Activated T-cell treated with anti-CD3 and anti-CD28 coated beads, Interleukin-2, amount 50 U/mL, for 48 hours (primary cell): ENCODE measurements at places on chromosomes 16 and 17.

- no peak for DNase-seq
Observed at GRCh38 chr16:84239141-84239769, 557 bp downstream of the KCNG4 start.

- DNase-seq: no peak
Observed at GRCh38 chr16:77085981-77086380, 105.0 kb upstream of the MON1B start.

DNA sequence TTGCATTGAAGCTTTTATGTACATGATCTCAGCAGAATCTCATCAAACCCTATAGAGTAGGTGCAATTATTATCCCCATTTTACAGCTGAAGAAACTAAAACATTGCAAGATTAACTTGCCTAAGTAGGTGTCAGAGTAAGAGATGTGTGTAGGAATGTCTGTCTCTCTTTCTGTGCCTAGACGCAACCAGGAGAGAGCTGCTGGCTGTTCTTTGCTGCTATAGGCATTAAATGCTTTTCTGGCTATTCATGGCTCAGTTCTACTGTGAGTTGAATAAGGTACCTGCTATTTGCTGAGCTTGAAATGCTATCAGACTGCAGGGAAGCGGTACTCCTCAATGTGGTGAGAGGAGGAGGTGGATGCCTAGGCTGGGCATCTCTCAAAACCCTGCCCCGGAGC, 17.0 kb downstream of the IRX5 start:
- DNase-seq: no peak

DNA sequence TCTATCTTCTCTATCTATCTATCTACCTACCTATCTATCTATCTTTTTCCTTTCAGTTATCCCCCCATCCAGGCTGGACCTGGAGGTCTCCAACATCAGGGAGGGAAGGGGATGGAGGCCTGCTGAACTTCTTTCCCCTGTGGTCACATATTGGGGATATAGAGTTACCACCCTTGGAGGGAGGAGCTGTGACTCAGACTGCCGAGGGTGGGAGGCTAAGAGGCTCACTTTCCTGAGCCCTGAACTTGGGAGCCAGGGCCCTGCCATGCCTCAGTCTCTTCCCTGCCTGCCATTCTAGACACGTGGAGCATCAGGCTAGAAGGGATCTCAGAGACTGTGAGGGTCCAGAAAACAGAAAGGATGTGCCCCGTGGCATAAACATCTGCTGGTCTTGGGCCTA, 8.4 kb downstream of the LRRC3C start:
- no peak for DNase-seq

DNA sequence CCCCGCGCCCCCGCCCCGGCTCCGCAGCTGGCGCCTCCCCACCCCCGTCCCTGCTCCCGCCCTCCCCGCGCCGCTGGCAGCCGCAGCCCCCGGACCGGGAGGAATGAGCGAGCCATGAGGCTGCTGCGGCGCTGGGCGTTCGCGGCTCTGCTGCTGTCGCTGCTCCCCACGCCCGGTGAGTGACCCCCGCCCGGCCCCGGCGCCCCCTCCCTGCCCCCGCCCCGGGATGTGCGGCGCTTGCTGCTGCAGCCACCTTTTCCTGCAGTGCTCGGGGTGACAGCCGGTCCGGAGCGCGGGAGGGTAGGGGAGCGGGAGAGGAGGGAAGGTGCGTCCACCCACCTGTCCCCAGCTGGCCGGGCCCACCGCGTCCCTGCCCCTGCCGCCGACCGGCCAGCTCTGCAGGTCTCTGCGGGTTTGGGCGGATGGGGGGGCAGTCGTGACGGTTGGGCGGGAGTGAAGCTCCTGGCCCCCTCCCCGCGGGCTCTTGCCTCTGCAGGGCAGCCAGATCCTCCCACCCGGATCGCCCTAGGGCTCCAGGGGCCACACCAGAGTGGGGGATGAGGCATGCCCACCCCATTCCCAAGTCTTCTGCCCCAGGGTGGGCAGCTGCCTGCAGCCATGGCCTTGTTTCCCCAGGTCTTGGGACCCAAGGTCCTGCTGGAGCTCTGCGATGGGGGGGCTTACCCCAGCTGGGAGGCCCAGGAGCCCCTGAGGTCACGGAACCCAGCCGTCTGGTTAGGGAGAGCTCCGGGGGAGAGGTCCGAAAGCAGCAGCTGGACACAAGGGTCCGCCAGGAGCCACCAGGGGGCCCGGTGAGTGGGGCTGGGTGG, 513 bp downstream of the ADAM11 start:
- DNase-seq: peak; percentile 29

DNA sequence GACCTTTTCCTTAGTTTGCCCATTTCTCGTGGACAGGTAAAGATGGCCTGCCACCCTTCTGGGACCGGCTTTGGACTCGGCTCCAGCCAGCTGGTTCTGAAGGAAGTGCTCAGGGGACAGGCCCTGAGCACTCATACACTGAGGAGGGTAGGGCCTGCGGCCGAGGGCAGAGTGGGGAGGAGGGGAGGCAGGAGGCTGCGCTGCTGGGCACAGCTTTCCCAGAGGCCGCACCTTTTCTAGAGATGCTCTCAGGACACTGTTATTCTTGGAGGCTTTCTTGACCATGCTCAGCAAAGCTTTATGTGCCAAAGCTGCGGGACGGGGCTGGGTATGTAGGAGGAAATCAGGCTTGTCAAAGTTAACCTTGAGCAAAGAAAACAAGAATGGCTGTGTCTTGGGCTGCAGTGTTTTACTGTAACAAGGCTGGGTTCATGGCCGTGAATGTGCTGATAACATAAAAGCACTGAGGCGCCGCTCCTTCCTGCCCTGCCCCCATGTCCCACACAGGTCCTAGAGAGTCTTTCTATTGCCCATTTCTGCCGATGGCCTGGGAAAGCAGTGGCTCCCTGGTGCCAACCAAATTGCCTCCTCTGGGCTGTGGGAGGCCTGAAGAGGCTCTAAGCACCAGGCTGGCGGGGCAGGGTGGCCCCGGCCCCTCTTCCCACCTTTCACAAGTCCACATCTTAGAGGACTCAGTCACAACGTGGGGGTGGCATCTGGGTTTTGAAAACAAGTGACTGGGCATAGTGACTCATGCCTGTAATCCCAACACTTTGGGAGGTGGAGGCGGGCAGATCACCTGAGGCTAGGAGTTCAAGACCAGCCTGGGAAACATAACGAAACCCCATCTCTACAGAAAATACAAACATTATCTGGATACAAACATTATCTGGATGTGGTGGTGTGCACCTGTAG, 22.3 kb upstream of the TIMP2 start:
- DNase-seq: no peak

GRCh38 chr17:78722246-78722761, 59.8 kb downstream of the CYTH1 start:
- DNase-seq: no peak

DNA sequence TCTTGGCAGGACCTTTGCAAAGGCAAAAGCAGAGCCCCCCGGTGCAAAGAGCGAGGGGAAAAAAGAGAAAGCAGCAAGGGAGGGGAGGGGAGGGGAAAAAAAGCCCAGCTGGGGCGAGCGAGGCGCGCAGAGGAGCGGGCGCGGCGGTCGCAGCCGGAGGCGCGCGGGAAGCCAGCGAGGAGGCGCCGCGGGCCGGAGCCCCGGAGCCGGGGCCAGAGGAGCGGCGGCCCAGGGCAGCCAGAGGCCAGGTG, 129 bp downstream of the IRX5 start:
- no peak for DNase-seq

DNA sequence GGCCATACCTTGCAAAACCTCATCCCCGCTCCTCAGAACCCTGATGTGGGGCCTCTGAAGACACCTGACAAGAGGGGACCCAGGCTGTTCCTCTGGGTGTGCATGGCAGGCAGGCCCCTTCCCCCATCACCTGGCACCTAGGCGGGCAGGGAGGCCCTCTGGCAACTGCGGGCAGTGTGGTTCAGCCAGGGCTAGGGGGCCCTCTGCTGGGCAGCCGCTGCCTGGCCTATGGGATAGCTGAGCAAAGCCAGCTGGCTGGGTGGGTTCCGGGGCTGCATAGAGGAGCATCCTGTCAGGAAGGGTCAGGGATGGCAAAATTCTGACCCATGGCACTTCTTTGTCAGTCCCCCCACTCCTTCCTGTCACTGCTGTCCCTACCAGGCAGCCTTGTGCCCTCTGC, 228.7 kb upstream of the ASIC2 start:
- no peak for DNase-seq

DNA sequence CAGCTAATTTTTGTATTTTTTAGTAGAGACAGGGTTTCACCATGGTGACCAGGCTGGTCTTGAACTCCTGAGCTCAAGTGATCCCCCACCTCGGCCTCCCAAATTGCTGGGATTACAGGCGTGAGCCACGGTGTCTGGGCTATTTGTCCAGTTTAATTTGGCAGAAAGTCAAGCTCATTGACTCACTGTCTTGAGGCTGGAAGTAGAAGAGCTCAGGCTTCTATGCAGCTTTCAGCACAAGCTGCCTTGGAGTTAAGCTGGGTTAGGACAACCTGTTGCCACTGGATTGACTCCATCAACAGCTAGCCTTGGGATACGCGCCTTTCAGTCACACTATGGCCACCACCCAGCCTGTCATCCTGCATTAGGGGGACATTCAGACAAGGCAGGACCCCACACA, 76.2 kb upstream of the DNAH17 start:
- no peak for DNase-seq

- no peak for DNase-seq
Observed at GRCh38 chr16:19716183-19716582, 1.8 kb downstream of the KNOP1 start.

DNA sequence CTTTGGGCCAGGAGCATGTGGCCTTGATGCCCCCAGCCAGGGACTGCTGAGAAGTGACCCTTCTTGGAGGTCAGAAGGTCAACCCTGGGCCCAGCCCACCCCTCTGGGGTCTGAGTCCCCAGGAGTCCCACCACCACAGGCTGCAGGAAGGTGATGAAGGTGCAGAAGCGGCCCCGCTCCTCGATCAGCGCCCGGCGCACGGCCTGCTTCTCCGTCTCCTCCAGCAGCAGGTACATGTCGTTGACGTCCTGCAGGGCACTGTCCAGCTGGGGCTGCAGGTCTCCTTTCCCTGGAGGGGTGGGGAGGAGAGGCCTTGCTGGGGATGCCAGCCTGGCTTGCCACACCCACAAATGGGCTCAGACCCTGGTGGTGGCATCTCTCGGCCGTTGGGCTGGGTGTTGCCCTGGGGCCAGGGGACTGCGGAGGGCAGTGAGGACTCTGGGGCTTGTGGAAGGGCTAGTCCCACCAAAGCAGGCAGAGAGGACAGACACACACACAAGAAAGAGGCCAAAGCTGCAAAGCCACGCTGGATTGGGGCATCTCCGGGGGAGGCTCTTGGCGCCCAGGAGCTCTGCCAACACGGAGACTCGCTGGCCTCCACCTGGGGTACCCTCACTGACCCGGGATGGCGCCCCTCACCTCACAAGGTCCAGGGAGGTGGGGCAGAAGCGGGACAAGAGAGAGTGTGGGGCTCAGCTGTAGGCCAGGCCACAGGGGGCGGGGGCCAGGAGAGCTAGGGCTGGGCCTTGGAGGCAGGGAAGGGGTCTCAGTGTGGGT, 7.5 kb downstream of the MTSS2 start:
- DNase-seq: no peak

GRCh38 chr17:73387746-73388577, 76.2 kb upstream of the CDC42EP4 start:
- DNase-seq: no peak
